ENCODE measurements at places on chromosomes 16 and 17.

GRCh38 chr17:47694581-47695428 is 844 bp downstream of the TBKBP1 start:
- DNase-seq, result peak; percentile 75

- no peak for DNase-seq
Observed at GRCh38 chr17:15915961-15916360, 29.0 kb upstream of the ADORA2B start.

DNA sequence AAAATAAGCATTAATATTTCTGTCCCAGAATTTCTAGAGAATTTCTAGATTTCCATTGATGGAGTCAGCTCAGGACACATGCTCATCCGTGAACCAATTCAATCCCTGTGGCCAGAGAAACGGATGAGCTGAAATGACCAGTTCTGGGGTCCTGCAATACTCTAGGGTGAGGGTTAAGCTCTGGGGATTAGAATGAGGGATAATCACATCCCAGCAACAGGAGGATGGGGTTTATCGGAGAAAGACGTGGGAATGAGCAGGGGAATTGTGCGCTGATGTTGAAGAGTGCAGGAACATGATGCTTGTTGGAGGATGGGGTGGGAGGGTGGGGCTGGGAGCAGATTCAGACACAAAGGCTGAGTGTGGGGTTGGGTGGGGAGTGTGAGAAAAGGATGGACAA is 64.1 kb downstream of the SLC5A11 start:
- no peak for DNase-seq

- DNase-seq, result no peak
Observed at GRCh38 chr17:59512844-59513385, 52.5 kb upstream of the DHX40 start.

DNA sequence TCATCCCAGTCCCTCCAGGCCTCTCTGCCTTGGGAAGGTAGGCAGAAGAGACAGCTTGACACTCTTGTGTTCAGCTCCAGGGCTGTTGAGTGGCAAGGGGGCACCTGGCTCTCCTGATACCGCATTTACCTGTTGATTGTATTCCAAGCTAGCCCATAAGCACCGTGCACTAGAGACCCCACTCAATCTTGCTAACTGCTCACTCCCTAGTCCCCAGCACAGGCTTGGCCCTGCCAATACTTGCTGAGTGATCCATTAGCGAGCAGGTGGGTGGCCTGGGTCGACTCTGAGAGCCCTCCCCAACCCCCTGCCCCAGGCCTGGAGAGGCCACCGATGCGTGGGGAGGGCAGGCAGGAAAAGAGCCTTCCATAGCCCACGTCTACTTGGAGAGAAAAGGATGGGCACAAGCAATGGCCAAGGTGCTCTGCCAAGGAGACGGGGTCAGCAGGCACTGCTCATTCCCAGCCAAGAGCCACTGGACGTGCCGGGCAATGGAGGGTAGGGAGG is 29.5 kb downstream of the FA2H start:
- DNase-seq, result no peak
